Femur (tissue), 1 donor: ENCODE measurements at places on chromosomes 7 and 10.

- no peak for DNase-seq
Measured at GRCh38 chr10:103109821-103110220, 83.3 kb downstream of the NT5C2 start.

DNA sequence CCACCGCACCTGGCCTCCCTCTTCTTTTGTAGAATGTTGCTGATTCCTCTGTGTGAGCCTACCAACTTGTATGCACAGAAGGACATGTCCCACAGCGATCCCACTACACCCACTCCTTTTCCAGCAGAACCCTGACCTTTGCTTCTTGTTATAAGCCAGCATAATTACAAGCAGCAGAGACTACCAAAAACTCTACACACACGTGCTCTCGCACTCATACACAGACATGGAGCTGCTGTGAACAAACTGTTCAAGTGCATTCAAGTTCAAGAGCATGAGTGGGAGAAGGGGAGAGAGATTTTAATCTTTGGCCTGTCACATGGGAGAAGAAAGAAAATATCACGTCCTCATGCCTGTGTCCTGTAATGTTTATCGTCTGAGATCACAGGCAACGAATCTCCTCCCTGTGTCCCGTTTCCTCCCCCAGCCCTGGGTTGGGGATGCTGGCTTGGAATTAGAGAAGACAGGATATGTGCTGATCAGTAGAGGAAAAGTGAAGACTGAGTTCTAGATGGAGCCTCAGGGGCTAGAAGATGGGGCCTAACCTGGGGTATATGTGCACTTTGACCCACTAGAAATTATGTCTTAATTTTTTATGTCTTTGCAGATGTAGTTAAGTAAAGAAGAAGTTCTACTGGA is 79.6 kb downstream of the NHLRC2 start:
- DNase-seq, result no peak

- no peak for DNase-seq
Measured at GRCh38 chr10:107031931-107032699, 132.4 kb downstream of the SORCS1 start.

DNA sequence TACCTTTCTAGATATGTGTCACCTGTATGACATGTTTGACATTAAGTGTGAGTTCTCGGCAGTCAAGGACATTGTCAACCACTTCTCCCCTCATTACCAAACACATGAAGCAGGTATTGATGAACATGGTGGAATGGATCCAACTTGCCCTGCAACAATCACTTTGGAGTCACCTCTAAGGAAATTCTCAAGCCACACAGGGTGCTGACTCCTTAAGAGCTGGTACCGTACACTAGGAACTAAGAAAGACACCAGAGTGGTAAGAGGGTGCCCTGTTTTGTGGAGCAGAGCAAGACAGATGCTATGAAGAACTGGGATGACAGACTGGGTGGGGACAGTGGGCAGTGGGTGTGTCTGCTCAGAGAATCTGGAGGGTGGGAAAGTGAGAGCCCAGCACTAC is 17.4 kb upstream of the SORBS1 start:
- DNase-seq, result no peak

DNA sequence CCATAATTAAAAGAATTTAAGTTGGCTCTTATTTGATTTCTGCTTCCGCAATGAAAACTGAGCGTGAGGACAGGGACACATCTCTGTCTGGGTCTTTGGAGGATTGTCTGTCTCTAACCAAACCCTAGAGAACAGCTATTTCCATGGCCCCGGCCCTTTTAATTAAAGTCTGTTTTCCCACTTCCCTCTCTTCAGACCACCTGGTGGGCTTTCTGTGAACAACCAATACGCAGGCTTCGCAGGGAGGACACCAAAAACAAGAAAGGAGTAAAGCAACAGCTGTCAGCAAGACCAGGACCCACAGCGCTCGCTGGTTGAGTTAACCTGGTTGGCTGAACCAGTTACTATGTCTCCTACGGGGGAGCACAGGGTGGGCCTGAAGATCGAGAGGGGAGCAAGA is 217.1 kb upstream of the FRMD4A start:
- no peak for DNase-seq

- DNase-seq, result no peak
Measured at GRCh38 chr7:130996205-130996832, 262.3 kb upstream of the KLF14 start.

- no peak for DNase-seq
Measured at GRCh38 chr10:37739181-37739580, 118.2 kb downstream of the ZNF248 start.
